ENCODE measurements at places on chromosomes 16 and 17.

DNA sequence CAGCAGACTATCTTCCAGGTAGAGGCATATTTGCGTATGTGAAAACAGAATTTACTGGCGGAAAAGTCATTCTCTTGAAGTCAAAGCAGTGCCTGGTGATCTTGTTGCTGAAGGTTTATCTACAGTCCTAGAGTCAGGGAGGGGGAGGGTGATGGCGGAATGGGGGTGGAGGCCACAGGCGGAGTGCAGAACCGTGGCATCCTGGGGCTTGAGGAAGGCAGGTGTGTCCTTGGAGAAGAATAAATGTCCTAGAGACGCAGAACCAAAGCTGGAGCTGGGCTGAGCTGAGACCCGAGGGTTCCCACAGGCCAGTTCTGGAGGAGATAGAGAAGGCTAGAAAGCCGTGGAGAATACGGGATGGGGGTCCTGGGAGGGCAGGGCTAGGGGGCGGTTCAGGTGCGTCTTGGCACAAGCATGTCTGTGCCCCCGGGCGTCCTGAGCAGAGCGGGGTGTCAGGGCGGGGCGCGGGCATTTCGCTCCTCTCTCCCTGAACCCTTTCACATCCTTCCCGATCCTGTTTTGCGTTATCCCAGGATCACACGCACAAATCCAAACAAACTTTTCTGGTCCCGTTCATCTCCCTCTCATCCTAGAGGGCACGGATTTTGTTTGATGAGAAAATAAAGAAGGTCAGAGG, 76.9 kb upstream of the CREBBP start:
- DNase-seq, result no peak

- DNase-seq, result no peak
These were observed 255.2 kb upstream of the WSB1 start for GRCh38 chr17:27038676-27039075.

GRCh38 chr17:69907132-69907847, 167.7 kb upstream of the KCNJ16 start:
- no peak for DNase-seq

GRCh38 chr16:20901068-20901435, 481 bp downstream of the LYRM1 start:
- no peak for DNase-seq

GRCh38 chr16:9898124-9898523, 284.1 kb downstream of the GRIN2A start:
- no peak for DNase-seq

- no peak for DNase-seq
These were observed 335.3 kb downstream of the SOX9 start for GRCh38 chr17:72456075-72456474.

DNA sequence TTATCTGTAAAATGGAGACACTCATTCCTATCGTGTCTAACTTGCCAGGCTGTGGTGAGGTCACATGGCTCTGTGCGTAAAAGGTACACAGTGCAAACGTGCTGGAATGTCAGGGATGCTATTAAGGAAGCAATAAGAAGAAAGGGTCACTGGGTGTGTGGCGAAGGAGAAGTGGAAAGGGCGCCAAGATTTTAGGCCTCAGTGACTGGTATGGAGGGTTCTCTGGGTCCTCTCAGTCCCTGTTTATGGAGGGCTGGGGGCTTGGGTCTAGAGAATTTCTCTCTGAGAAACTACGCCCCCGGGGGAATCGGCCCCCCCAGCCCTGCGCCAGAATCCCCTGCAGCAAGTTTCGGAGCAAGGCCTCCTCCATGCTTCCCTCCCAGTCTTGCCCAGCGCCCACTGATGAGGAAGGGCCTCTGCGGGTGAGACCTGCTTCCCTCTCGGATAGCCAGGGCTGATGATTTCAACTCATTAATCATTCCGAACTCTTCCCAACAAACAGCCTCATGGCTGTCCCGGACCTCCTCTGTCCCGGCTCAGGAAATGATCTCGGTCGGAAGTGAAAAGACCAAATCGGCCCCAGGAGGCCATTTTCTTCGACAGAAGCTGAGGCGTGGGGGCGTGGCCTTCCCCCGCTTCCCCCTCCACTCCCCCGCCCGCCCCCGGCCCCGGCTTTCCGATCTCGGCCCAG, 1.2 kb upstream of the HEXIM1 start:
- DNase-seq, result no peak
